ENCODE measurements at places on chromosomes 13 and 19. TPM values are rescaled to one million over a fixed set of nuclear protein-coding genes. Genes with fewer than 3 reads are reported as not detected.
A peak's percentile ranks its signal among the peaks of the same experiment; 100 is the strongest.

The ZIM2 gene
- 4.6 TPM for total RNA-seq

The KIR2DL1 gene
- total RNA-seq, result not detected

GRCh38 chr13:76696370-76696769, 189.8 kb downstream of the KCTD12 start:
- no peak for DNase-seq

GRCh38 chr13:30409886-30410704, 12.2 kb upstream of the UBE2L5 start:
- peak; percentile 93 for DNase-seq

GRCh38 chr13:73293913-73294523, 235.2 kb downstream of the KLF5 start:
- no peak for DNase-seq

GRCh38 chr13:39957868-39958677, 302.6 kb downstream of the COG6 start:
- no peak for DNase-seq

- DNase-seq, result no peak
Observed at GRCh38 chr13:106981051-106981450, 413.1 kb upstream of the ARGLU1 start.

DNA sequence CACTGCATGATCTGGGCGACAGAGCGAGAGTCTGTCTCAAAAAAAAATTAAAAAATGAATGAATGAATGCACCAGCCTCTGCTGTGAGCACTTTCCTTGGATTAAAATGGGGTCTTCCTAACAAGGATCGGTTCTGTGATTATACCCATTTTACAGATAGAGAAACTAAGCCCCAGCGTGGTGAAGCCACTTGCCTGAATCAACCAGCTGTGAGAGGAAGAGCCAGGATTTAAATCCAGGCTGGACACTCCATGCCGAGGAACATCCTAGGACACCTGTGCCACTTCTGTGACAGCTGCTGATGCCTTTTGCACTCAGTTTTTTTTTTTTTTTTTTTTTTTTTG, 14.1 kb downstream of the TLE5 start:
- no peak for DNase-seq

GRCh38 chr19:28372576-28373247, 840.2 kb downstream of the UQCRFS1 start:
- DNase-seq, result no peak

DNA sequence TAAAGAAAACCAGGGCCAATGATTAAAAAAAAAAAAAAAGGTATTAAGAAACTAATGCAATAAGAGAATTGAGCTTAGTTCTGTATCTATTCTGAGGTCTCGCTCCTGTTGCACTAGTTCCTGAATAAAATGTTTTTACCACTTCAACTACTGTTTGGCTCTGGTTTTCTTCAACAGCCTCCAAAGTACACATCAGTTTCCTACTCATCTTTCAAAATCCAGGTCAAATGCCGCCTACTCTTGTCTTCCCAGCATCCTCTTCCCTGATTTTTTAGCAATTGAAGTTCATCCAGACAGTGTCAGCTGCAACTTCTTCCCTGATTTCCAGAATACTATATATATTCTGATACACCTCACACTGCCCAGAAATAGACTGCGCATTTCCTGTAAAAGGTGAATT, 1.4 kb upstream of the RCBTB1 start:
- no peak for DNase-seq

DNA sequence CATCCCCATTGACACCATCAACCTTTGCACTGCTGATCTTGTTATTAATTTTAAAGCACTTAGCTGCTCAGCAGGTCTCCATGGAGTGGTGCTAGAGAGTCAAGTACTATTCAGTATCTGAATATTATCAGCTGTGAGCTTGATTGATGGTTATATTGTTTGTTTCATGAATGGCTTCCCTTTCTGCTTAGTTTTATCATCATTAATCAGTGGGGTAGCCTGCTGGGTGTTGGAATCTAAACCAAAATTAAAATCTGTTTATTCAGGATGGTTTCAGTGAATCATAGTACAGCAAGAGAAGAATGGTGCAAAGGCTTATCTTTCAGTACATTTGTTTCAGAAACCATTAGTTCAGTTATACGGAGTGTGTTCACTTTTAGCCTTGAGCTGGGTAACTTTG, 42.5 kb upstream of the SCEL start:
- peak; percentile 89 for DNase-seq

DNA sequence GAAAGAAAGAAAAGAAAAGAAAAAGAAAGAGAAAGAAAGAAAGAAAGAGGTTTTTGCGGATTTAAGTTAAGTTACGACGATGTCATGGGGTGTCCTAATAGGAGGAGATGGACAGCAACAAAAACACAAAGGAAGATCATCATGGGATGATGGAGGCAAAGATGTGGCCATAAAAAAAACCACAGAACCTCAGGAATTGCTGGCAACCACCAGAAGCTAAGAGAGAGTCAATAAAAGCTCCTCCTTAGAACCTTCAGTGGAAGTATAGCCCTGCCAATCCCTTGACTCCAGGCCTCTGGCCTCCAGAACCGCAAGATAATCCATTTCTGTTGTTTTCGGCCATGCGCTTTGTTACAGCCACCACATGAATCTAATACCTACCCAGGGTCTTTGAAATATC, 11.5 kb downstream of the PLEKHA4 start:
- no peak for DNase-seq

GRCh38 chr13:31477961-31478360, 261.4 kb upstream of the RXFP2 start:
- DNase-seq, result no peak

The TUBA3C gene
- not detected for total RNA-seq

The KLK12 gene
- total RNA-seq, result not detected

- no peak for DNase-seq
Observed at GRCh38 chr19:29525901-29526729, at the start of gene VSTM2B. TSS of gene VSTM2B (plus strand) at chr19:29525994. CDS start at chr19:29526584, 590 bp downstream.

The HIPK4 gene
- total RNA-seq, result 0.15 TPM

The PNMA8B gene
- 0.75 TPM for total RNA-seq

The OR10H1 gene
- total RNA-seq, result not detected

DNA sequence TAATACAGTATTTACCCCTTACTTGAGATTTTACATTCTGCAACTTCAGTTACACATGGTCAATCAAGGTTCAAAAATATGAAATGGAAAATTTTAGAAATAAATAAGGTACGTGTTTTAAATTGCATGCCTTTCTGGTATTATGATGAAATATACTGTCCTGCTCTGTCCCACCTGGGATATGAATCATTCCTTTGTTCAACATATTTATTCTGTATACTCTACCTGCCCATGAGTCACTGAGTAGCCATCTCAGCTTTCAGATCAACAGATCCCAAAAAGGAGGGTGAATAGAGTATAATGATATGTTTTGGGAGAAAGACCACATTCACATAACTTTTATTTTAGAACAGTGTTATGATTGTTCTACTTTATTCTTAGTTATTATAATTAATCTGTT, 37.8 kb downstream of the STOML3 start:
- DNase-seq, result no peak

The IL12RB1 gene
- not detected for total RNA-seq
